ENCODE measurements at places on chromosomes 11 and 22.

GRCh38 chr11:8221917-8222495 is 41.7 kb downstream of the LMO1 start:
- peak; percentile 53 for DNase-seq

- DNase-seq: no peak
Observed at GRCh38 chr11:47348859-47349258, 3.6 kb downstream of the MYBPC3 start.

DNA sequence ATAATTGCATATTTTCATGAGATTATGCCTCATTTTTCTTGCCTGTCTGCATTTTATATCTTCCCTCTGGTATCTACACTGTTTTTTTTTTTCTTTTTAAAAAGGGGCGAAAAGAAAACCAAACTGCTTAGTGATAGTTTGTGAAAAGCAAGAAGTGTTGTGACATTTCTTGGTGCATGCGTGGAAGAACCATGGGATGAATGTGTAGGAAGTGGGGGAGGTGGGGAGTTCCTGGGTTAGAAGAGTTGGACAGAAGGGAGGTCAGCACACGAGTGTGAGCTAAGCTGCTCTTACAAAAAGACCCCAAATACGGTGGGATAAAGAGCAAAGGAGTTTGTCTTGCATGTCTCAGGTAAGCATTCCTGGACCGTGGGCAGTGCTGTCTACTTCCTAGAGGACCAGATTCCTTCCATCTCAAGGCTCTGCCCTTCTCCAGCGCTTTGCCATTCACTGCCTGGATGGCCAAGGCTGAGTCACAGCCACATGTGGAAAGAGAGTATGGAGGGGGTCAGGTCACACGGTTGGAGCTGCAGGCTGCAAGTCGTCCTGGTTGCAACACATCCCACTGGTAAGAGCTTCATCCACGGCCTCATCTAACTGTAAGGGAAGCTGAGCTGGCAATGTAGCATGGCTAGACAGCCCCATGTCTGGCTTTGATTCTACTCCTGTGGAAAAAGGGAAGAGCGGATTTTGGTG is 300.6 kb downstream of the DDX10 start:
- no peak for DNase-seq

DNA sequence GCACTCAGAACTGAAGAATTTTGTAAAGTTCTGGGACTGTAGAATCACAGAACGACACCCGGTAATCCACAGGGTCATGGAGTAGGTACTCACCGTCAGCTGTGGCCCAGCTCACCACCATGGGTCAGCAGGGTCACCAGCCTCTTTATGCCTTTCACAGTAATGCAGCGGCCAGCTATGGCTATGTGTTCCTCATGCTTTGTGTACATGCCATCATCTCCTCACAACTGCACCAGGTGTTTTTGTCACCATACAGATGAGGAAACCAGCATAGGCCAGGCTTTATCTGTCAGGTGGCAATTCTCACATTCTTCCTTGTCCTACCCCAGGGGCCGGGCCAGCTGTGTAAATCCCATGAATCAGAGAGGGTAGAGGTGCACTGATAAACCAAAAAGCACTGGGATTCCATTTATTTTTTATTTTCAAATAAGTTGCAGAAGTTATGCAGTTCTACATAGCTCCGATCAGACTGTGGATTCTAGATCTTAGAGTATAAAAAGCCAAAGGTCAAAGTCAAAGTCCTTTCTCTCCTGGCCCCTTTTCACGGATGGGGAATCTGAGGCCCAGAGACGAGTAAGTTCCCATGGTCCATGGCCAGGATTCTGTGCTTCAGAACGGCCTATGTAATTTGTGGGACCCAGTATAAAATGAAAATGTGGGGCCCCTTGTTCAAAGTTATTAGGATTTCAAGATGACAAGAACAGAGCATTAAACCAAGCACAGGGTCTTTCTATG is 17.5 kb downstream of the TSKU start:
- DNase-seq: no peak

DNA sequence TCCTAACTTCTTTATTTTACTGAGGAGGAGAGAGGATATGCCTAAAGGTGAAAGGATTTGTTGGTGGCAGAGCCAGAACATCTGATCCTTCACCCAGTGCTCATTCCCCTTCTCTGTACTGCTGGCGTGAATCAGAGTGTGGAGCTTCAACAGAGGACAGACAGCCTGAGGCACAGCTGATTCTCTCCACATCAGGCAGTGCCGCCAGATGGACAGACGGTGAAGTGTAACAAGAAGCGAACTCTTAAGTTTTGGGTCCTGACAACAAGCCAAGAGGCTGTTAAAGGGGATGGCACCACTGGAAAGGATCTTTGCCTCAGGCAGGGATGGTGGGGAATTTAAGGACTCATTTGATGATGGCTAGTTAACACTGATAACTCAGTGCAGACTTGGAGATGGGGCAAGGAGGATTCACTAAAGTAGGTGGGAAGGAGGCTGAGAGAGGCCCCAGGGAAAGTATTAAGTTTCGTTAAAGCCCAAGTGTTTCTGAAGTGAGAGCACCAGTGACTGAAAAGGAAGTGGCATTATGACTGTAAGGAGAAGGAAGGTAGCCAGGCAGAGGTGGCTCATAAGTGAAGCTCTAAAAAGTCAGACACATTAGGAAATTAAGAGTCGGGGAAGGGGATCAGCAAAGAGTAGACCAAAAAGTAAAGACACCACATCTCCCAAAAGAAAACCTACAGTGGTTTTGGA is 81.3 kb downstream of the CLPB start:
- no peak for DNase-seq

DNA sequence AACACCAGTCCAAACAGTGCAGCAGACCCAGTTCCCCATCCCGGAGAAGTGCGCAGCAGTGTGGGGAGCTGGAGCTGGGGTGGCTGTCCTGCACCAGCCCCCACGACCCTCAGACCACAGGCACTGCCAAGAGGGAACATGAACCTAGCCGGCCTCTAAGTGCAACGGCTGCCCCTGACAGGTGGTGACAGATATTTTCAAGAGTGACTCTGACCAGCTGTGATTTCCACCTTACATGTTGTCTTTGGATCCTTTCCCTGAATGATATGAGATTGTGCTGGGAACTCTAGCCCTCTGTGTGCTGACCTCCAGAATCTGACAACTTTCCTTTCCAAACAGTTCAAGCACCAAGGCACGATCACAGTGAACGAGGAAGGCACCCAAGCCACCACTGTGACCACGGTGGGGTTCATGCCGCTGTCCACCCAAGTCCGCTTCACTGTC is 12.6 kb downstream of the SERPIND1 start:
- no peak for DNase-seq

- no peak for DNase-seq
Observed at GRCh38 chr11:79253280-79253679, 187.6 kb downstream of the TENM4 start.

DNA sequence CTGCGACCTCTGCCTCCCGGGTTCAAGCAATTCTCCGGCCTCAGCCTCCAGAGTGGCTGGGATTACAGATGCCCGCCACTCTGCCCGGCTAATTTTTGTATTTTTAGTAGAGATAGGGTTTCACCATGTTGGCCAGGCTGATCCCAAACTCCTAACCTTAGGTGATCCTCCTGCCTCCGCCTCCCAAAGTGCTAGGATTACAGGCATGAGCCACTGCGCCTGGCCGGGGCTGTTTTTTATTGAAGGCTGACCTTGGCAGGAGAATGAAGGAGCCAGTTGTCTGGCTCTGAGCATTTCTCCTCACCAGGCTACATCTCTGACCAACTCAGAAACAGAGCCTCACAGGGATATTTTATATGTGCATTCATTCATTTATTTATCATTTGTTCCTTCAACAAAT is 2.3 kb downstream of the KIAA1671 start:
- DNase-seq: no peak

DNA sequence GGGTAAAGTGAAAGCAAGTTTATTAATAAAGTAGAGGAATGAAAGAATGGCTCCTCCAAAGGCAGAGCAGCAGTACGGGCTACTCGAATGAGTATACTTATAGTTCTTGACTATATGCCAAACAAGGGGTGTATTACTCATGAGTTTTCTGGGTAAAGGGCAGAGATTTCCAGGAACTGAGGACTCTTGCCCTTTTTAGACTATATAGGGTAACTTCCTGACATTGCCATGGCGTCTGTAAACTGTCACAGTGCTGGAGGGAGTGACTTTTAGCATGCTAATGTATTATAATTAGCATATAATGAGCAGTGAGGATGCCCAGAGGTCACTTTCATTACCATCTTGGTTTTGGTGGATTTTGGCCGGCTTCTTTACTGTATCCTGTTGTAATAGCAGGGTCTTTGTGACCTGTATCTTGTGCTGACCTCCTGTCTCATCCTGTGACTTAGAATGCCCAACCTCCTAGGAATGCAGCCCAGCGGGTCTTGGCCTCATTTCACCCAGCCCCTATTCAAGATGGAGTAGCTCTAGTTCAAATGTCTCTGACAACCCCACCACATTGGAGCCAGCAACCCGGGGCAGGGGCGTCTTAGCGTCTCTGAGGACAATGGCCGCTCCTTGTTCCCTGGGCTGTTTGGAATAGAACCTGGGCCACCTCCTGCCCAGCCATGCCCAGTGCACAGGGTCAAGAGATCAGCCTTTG is 34.9 kb upstream of the CD82 start:
- no peak for DNase-seq

DNA sequence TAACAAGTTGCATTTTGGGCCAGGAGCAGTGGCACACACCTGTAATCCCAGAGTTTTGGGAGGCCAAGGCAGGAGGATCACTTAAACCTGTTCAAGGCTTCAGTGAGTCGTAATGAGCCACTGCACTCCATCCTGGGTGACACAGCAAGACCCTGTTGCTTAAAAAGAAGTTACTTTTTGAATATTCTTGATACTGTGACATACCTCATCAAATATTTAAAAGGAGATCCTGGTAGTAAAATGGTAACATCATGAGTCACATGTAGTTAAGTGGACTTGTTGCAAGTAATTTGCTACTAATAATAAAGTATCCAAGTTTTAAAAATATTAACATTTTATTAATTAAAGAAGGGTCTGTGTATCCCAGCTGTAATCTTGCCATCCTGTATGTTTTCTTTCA is 18.3 kb downstream of the HMGXB4 start:
- no peak for DNase-seq

GRCh38 chr11:78417175-78417887 is at the start of gene GAB2:
Gene GAB2, minus strand, starts transcription at chr11:78417820. Its CDS starts 100 bp downstream, at chr11:78417720.
- DNase-seq: no peak

DNA sequence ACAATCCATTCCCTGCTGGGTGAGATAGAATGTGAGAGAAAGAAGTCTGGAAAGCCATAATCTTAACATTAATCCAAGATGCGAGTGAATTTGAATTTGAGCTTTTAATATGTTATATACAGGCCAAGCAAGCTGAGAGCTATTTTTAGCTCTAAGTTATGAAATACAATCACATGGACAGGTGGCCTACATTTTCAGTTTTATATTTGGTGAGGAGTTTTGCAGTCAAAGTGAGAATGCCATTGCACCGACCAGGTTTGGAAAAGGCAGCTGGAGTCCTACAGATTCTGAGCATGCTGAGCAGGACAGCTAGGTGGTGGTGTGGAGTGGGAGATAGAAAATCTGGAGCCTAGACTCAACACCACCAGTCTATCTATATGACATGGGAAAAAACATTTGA is 12.0 kb downstream of the OR5B21 start:
- DNase-seq: no peak

DNA sequence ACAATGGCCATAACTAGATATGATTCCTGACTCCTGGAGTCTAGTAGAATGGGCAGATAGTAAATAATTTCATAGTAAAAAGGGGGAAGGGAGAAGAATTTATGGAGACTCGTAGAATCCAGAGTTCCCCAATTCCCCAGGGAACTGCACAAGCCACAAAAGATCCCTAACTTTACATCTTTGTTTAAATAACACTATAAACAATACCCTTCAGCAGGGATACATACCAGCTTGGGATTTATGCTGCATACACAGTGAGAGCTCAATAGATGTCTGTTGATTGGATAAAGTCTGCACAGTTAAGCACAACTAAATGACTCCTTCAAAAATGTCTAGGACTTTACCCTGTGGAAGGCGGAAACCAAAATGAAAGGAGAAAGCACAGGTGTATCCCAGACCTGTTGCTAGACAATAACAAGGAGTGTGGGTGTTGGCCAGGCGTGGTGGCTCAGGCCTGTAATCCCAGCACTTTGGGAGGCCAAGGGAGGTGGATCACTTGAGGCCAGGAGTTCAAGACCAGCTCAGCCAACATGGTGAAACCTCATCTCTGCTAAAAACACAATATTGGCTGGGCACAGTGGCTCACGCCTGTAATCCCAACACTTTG is 6.8 kb downstream of the SLC35F2 start:
- DNase-seq: no peak

GRCh38 chr11:46421257-46421880 is 29.8 kb upstream of the CHRM4 start:
- no peak for DNase-seq

- DNase-seq: no peak
Observed at GRCh38 chr11:68163691-68164090, 42.5 kb upstream of the CHKA start.

DNA sequence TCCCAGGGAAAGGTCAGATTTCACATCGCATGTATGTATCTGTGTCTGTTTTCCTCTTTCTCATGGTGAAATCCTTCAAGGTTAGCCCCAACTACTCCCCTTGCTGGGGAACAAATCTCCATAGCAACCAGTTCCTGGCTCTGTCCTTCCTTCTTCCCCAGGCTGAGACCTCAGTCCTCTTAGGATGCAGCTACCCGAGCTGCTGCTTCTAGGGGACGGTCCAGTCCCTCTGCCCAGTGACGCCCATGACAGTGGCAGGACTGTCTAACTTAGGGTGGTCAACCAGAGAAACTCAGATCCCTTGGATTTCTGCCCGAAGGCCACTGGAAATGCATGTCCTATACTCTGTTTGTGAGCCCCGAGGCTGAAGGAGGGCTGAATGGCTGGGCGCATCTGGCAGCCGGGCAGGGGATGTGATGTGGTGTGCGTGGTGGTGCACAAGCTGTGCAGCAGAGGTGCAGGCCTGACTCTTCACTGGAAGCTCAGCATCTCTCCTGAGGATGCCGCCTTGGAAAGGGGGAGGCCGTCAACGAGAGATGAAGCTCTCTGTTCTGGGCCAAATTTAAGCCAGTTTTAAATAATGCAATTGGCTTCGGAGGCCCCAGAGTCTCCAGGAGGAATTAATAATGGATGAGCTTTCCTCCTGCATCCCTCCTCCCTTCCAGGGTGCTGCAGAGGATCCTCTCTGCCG is 118.7 kb upstream of the B3GAT1 start:
- DNase-seq: peak; percentile 35

GRCh38 chr22:40430991-40431390 is 60.6 kb downstream of the SGSM3 start:
- DNase-seq: no peak

DNA sequence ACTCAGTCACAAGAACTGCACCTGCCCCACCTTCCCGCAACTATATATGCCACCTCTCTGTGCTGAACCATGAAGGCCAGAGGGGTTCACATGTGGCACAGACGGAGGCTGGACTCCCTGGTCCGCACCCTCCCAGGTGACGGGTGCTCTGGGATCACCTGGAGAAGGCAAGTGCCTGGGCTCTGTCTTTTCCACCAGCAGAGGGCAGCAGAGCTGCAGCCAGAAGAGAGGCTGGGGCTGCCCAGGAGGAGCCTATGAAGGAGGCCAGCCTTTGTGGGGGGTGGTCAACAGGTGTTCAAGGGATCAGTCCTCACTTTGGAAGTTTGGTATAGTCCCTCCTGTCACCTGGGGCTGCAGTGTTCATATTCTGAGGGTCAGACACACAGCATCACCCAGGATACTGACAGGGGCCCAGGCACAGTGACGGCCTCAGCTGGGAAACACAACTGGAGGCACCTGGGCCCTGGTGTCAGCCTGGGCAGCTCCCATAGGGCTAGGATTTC is 39.2 kb upstream of the IGLL5 start:
- DNase-seq: peak; percentile 78

Measured in upper lobe of right lung (tissue), 1 donor.